ENCODE measurements at places on chromosomes 3 and 15.
A peak's percentile ranks its signal among the peaks of the same experiment; 100 is the strongest.

DNA sequence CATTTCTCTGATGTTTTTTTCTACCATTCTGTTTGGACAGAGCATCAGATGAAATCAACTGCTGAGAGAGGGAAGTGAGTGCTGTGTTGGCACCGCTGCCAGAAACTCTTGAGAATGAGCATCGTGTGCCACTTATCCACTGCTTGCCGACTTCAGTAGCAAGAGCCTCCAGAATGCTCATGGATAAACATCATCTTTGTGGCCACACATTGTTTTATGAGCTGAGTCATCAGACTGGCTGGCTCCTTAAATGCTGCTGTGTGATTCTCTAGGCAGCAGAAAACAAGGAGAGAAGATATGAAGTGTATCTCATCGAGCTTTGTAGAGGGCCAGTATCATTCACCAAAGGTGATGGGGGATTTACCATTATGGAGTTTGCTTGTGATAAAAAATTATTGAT lies 3.4 kb upstream of the DOCK3 start:
- peak; percentile 86 for DNase-seq

GRCh38 chr3:151275091-151275490 lies 3.3 kb downstream of the P2RY14 start:
- DNase-seq: no peak

DNA sequence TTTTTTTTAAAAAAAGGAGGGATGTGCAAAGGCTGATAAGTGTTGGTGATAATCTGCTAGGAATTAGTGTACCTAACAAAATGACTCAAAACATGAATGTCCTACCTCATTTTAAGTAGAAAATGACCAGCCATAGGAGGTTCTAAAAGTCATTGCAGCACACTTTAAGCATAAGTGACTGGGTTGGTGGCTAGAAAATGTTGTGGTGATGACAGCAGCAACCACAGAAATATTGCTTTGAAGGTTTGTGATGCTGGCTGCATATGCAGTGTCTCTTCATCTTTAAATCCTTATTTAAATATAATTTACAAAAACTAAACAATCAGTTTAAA lies 55.2 kb downstream of the CMSS1 start:
- DNase-seq: no peak

- no peak for DNase-seq
Measured at GRCh38 chr3:50286322-50287227, 5.7 kb downstream of the IFRD2 start.

DNA sequence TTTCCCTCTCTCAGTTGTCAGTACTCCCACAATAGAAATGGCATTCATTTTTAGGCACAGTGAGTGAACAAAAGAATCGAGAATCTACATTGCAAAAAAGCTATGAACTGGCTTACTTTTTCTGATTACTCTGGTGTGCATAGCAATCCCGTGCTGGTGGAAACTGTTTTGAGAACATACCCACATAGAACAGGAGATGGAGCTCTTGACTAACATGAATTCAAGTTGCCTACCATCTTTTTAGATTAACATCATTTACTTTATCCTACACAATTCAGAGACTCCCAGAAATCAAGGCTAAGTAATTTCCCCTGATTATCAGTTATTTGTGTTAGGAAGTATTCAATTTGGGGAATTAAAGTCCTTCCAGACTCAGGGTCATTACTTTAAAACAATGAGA lies 326.6 kb downstream of the ARPP21 start:
- peak; percentile 10 for DNase-seq

DNA sequence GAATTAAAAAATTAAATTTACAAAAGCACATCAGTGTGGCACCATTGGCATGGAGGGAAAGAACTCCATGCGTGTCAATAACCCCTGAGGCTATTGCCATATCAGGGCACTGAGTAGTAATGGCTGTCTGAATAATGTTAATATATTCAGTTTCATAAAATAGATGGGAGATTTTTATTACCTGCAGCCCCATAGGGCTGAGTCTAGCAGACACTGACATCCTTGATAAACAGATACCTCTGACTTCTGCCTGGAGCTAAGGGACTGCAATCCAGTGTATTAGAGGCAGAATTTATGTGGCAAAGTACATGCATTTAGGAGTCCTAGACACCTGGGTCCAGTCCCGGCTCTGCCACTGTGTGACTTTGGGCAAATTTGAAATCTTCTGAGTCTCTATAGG lies 38.8 kb upstream of the SV2B start:
- no peak for DNase-seq

GRCh38 chr3:162780313-162780712 lies 1283.7 kb downstream of the OTOL1 start:
- no peak for DNase-seq

- no peak for DNase-seq
Measured at GRCh38 chr15:48060396-48060795, 60.4 kb upstream of the SLC24A5 start.

DNA sequence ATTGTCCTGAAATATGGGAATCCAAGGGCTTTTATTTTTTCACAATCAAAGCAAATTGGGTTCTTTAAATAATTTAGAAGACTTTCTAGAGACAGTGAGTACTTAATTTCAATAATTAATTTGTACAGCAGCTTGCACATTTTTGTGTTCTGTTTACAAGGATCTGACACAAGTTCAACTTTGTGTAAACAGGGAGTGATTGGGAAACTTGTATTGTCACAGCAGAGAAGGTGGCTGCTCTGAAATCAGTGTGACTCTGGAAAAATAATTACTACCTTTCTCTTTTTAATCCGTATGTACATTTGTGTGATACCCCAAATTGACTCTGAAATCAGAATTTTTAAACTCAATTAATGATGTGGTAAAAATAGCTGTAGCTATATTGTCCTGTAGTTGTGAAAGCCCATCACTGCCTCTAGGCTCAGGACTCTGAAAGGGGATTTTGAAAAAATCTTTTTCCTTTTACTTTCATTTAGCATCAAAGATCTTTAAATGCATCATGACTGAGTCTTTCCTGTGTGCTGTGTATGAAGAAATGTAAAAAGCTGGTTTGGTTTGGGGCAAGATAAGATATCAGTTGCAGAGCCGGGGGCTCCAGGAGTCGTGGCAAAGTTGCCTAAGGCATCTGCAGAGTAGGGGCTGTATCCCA lies 45.1 kb downstream of the MFSD1 start:
- no peak for DNase-seq

- no peak for DNase-seq
Measured at GRCh38 chr3:14162178-14162577, 16.2 kb downstream of the XPC start.

- DNase-seq: no peak
Measured at GRCh38 chr15:47565949-47566348, 151.4 kb upstream of the SEMA6D start.

- peak; percentile 82 for DNase-seq
Measured at GRCh38 chr15:73956743-73957135, 30.5 kb downstream of the LOXL1 start.

DNA sequence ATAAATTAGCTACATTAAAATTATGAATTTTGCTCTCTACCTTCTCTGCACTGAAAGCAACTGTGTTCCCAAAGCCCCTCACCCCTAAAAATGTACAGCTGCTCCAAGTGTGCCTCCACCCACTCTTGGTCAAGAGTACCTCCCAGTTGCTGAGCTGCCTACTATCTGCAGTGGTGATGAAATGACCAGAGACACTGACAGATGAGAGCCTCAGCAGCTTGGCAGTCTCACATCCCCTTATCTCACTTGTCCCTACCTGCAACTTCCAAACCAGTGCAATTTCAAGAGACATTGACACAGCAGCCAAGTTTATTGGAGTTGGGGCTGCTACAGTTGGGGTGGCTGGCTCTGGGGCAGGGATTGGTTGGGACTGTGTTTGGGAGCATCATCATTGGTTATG lies 52.2 kb upstream of the COL6A5 start:
- no peak for DNase-seq

GRCh38 chr15:73573572-73573971 lies 59.6 kb downstream of the NPTN start:
- no peak for DNase-seq

DNA sequence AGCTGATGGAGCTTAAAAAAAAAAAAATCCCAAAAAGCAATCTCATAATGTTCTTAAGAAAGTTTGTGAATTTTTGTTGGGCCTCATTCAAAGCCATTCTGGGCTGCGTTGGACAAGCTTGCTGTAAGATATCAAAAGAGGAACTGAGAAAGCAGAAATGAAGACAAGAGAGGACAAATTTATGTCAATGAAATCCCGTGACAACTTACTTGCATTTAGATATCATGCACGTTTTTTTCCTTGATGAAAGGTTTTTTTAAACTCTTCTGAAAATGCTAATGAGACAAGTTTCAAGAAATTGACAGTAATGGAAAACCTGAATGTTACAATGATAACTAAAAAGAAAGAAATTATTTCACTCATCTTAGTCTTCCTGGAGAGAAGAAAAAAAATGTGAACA lies 662.9 kb downstream of the SQOR start:
- DNase-seq: no peak

- no peak for DNase-seq
Measured at GRCh38 chr3:142931222-142931621, 32.3 kb downstream of the PAQR9 start.

DNA sequence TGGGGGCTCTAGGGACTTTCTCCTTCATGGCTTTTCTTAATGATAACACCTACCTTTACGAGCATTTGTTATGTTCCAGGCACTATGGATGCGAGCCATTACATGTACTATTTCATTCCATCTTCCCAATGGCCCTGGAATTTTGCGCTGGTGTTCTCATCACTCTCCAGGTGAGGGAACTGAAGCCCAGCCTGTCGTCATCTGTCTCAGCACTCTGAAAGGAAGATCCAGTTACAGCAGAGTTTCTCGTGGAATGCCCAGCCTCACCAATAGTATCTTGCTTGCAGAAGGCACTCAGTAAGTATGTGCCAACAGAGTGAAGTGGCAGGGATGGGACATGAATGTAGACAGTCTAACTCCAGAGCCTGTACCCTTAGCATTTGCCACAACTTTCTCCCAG lies 56.8 kb downstream of the NOX5 start:
- DNase-seq: no peak

- DNase-seq: no peak
Measured at GRCh38 chr3:65552434-65552833, 486.3 kb downstream of the MAGI1 start.

DNA sequence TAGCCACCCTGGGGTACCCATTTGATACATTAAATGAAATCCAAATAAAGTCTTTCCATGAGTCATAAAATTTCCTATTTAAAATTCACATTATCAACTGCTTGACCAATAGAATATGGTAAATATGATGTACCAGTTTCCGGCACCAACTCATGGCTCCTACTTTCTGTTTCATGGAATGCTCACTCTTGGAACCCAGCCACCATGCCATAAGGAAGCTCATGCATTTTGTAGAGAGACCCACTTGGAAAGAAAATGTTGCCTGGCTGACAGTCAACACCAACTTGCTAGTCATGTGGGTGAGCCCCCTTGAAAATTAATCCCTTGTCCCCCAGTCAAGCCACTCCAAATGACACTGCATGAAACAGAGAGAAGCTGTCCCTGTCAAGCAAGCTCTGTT lies 57.2 kb downstream of the WWTR1 start:
- no peak for DNase-seq

DNA sequence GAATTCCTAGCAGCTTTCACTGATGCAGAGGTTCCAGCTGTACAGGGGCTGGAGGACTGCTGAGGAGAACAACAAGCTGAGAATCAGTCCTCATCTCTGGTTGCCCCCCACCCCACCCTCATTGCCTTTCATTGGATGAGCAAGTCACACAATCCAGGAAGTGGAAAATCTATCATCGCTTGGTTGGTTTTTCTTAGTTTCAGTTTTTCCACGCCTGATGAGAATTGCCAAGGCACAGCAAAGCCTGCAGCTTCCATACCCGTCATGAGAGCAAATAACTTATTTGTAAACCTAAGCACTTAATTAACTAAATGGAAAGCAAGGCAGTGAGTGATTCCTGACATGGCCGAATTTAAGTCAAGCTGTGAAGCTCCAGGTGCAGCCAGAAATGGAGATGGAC lies 21.4 kb upstream of the LIPC start:
- DNase-seq: no peak

All from GM04504 (cell line).